ENCODE measurements at places on chromosomes 13 and 19. TPM values are rescaled to one million over a fixed set of nuclear protein-coding genes. Genes with fewer than 3 reads are reported as not detected.

Gene KLHL1
- total RNA-seq = not detected

Gene ZNF709
- 2.1 TPM for total RNA-seq

Gene PSG2
- 0.19 TPM for total RNA-seq

Gene PRTN3
- 0.14 TPM for total RNA-seq

Gene ZNF587B
- 26.6 TPM for total RNA-seq

Gene RFPL4A
- total RNA-seq = not detected

Gene DLEU7
- not detected for total RNA-seq

Gene THSD1
- total RNA-seq = 10.8 TPM

Gene ZNF547
- 4.7 TPM for total RNA-seq

Gene MIR17HG
- 3.7 TPM for total RNA-seq

Gene MADCAM1
- total RNA-seq = 0.71 TPM

Gene VSTM2B
- not detected for total RNA-seq

Gene ANGPTL8
- total RNA-seq = not detected

Gene PTGIR
- 1.1 TPM for total RNA-seq

Gene ZNF587
- total RNA-seq = 31.9 TPM

Gene ZNF837
- 3.7 TPM for total RNA-seq

Gene ZGLP1
- total RNA-seq = 1.5 TPM

Gene ZNF835
- total RNA-seq = not detected

Gene AMH
- total RNA-seq = 10.0 TPM

Gene CFAP97D2
- total RNA-seq = not detected

Gene KRTDAP
- not detected for total RNA-seq

Gene GAPDHS
- not detected for total RNA-seq

Gene KLK2
- not detected for total RNA-seq

Gene CEACAM6
- total RNA-seq = not detected

Gene RUBCNL
- 0.29 TPM for total RNA-seq

Gene MIA
- total RNA-seq = not detected

Gene CD177
- total RNA-seq = 0.78 TPM

Gene ILF3
- total RNA-seq = 172 TPM

Gene C19orf18
- total RNA-seq = not detected

Gene C13orf46
- total RNA-seq = 0.02 TPM

Gene RPS19
- total RNA-seq = 1,133 TPM

Gene MEF2B
- total RNA-seq = not detected

Gene TNFSF9
- not detected for total RNA-seq

Gene SPIB
- 0.14 TPM for total RNA-seq

Gene PSG11
- total RNA-seq = 0.17 TPM

Gene C19orf67
- total RNA-seq = not detected

Gene MUC16
- 0.02 TPM for total RNA-seq

Gene SIGLEC12
- total RNA-seq = not detected

Gene DENND1C
- total RNA-seq = 0.17 TPM
